ENCODE measurements at places on chromosomes 5 and 9. TPM values are rescaled to one million over a fixed set of nuclear protein-coding genes. Genes with fewer than 3 reads are reported as not detected.
A peak's percentile ranks its signal among the peaks of the same experiment; 100 is the strongest.

DNA sequence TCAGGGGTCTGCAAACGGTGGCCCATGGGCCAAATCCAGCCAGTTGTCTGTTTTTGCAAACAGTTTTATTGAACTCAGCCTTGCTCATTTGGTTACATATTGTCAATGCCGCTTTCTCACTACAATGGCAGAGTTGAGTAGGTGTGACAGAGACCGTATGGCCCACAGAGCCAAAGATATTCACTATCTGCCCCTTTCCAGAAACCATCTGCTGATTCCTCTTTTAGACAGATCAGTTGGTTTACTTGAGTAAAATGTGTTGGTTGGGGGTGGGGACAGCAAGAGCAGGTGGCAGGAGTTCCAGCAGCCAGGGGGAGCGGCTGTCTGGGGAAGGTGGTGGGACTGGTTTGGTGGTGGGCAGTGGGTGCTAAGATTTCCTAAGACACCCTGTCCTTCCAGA, 54.8 kb downstream of the COL27A1 start:
- DNase-seq = no peak

GRCh38 chr9:90301277-90301653, 341.4 kb downstream of the DIRAS2 start:
- no peak for DNase-seq

The PCDH12 gene
- 22.2 TPM for total RNA-seq

DNA sequence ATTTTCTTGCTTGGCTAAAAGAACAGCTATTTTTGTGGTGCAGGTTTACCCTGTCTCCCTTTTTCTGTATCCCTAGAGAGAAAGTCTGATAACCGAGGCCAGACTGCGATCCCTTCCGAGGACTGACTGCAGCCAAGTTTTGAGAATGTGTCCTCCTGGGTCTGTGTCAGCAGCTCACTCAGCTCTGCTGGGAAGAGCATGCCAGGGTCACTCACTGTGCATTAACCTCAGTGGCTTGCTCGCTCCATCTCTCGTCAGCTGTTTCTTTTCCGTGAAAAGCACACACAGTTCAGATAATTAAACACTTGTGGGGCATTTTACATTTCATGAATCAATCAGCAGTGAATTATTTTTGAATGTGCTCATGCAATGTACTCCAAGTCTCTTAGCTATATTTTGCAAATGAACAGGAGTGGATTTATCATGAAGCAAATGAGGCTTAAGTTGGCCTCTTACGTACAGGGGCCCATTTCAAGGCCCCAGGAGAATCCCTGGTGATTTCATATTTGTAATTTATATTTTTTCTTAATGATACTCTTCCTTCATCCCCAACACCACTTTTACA, 252.1 kb downstream of the SMARCA2 start:
- no peak for DNase-seq

DNA sequence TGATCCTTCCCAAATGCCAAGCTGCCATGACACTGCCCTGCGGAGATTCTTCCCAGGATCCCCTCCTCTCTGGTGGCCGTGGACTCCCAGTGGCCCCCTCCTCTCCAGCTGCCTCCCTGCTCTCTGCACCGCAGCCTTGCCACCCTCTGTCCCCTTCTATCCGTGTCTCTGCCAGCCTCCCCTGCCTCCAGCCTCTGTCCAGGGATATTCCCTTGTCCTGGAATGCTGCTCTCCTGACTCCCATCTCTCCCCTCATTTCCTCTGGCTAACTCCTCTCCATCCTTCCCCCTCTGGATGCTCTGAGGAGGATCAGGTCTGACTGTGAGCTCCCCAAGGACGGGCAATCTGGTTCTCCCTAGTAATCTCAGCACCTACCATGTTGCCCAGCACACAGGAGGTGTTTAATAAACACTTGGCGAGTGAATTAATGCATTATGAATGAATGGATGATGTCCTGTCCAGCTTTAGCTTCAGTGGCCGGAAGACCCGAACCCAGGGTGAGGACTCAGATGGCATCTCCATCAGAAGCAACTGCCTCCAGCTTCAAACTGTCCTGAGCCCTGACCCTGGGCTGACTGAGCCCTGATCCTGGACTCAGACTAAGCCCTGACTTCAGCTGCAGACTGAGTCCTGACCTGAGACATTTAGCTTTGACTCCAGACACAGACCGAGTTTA, 7.5 kb upstream of the CRB2 start:
- DNase-seq = no peak

GRCh38 chr9:110967196-110967595, 71.1 kb downstream of the LPAR1 start:
- DNase-seq = no peak

DNA sequence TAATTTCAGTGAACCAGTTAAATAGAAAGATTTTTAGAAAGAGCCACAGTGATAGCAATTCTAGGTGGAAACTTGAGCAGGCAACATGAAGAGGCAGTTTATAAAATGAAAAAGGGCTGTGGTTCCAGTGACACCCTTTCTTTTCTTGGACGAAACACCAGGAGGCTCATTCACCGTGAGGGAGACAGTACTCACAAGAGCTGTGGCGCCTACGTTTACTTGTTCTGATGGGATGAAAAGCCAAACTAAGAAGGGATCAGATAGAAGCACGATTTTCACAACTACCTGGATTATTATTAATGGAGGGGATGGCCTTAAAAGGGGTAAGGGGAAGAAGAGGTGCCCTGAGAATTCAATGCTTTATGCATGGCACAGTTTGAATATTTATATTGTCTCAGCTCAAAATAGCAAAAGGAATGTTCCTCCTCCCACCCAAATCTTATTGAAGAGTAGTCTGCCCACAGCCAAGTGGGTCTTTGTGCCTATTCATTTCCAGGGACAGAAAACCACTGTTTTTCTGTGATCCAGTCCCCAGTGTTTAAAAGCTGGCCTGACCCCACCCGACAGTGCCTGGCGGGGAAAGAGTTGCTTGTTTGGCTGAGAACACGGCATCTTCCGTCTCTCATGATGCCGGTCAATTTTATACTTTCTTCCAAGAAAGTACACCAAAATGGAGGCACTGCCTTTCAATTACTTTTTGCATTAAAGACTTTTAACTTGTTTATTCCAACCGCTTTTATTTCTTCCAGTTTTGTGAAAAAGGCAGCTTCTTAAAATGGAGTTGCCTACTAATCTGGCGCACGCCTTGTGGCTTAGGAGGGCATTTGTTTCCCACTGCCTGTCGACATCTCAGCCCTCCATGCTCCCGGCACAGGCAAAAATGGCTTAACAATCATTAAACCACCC, 51.9 kb downstream of the HABP4 start:
- no peak for DNase-seq

DNA sequence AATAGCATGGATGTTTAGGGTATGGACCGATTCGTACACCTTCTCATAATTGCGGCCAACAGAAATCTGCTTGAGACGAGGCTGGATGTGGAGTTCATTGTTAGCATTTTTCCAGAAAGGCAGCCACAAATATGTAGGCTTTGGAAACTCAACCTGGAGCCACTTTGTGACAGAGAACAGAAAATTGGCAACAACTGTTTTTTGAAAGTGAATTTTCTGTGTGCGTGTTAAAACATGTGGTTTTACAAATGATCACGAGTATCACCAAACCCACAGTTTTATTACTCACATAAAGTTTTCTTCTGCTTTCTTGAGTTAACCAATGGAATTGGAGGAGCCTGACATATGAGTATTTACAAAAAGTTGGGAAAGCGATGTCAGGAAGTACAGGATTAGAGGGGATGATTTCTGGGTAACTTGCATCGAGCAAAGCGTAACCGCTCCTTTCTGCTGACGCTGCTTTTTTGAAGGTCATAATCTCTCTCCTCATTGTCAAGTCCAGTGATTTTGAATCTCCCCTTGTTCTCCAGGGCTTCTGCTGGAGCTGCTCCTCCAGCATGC, 138.5 kb upstream of the TAF11L2 start:
- DNase-seq = no peak

GRCh38 chr9:110192531-110193261, 15.3 kb downstream of the C9orf152 start:
- DNase-seq = peak; percentile 22

GRCh38 chr9:111916234-111916645, 19.6 kb downstream of the UGCG start:
- no peak for DNase-seq

GRCh38 chr5:96070622-96071225, 109.1 kb upstream of the ELL2 start:
- no peak for DNase-seq

The MCTP1 gene
- total RNA-seq = 55.8 TPM

DNA sequence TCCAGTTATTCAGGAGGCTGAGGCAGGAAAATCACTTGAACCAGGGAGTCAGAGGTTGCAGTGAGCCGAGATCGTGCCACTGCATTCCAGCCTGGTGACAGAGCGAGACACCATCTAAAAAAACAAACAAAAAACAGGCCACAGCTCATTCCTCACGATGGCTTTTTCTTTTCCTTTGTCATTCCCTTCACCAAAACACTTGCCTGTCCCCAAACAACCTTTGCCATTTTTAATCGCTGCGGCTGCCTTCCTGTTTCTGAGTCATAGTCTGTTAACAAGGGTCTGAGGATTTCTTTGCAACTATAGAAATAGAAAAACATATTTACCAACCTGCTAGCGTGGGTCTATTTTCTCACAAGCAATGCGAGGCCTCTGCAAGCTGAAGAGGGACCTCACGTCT, 123.0 kb upstream of the FSTL4 start:
- peak; percentile 69 for DNase-seq

DNA sequence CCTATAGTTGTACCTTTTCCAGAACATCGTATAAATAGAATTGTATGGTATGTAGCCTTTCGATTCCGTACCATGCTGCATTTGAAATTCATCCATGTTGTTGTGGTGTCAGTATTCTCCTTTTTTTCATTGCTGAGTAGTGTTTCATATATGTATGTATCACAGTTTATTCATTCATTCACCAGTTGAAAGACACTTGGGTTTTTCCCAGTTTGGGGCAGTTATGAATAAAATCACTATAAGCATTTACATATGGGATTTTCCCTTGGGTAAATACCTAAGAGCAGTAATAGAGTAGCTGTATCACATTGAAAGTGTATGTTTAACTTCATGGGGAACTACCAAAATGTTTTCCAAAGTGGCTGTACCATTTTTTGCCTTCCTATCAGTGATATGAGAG, 16.1 kb upstream of the FKTN start:
- no peak for DNase-seq

DNA sequence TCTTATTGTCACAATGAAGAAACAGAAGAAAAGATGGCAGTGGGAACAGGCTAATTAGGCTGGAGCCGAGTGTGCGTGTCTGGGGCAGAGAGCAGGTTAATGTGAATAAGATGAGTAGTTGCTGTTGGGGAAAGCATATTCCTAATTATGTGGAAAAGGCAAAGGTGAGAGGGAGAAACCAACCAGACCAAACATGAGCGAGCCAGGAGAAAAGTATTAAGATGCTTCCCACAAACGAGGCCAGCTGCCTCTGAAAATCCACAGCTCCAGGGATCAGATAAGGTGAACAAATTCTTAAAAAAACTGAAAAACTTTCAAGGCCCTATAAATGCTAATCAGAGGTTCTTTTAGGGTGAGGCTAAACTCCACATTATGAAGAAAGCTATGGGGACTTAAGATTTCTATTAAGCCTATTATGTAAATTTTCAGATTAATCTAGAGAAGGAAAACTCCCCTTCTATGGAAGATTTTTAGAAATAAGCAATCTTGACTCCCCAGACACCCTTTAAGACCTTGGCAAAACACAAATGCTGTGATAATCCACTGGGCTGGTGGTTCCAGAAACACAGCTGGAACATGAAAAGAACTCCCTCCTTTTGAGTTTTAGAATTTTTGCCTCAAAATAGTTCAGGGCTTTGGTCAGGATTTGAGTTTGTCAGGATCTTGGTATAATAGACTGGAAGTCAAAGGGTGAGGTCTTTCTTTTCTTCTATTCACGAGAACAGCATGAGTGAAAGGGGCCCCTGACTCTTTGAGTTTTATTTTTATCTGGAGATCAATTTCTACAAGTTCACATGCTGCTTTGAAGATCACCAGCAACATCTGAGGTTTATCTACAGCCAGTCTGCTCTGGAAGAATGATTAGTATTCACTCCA, 238.1 kb downstream of the SPOCK1 start:
- DNase-seq = no peak

The TIMD4 gene
- total RNA-seq = not detected

DNA sequence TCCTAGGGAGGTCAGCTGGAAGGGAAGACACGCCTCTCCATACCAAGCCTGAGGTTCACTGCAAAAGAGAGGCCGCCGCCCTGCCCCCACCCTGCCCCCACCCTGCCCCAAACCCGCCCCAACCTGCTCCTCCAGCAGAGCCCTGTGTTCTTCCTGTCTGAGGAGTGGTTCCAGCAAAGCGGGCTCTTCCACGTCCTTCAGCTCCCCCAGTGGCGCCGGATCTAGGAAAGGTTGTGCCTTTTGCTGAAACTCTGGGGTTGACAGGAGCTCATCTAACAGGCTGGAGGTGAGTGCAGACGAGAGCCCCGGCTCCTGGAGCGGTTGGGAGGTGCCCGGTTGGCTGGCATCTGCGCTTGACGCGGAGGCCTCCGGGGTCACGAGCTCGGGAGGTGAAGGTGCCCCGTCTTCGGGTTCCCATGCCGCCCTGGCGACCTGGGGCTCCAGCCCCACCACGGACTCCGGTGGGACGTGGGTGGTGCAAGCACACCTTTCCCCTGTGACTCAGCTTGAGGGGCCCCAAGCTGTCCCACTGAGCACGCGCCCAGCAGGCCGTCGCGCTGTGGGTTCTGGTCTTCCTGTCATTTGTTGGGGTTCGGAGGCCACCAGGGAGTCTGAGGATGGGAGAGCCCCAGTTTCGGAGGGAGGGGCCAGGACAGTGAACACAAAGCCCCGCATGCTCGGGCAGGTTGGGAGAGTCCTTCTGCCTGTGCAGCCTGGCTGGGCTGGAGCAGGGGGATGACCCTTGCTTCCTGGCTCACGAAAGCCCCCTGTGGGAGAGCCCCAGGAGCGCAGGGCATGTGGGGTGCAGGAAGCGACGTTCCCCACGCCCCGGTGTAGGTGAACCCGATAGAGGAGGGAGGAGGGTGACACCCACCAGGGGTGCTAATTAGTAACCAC, 1467.1 kb downstream of the FOXD4L5 start:
- peak; percentile 16 for DNase-seq

- no peak for DNase-seq
Measured at GRCh38 chr5:168152660-168153059, 138.8 kb upstream of the WWC1 start.

DNA sequence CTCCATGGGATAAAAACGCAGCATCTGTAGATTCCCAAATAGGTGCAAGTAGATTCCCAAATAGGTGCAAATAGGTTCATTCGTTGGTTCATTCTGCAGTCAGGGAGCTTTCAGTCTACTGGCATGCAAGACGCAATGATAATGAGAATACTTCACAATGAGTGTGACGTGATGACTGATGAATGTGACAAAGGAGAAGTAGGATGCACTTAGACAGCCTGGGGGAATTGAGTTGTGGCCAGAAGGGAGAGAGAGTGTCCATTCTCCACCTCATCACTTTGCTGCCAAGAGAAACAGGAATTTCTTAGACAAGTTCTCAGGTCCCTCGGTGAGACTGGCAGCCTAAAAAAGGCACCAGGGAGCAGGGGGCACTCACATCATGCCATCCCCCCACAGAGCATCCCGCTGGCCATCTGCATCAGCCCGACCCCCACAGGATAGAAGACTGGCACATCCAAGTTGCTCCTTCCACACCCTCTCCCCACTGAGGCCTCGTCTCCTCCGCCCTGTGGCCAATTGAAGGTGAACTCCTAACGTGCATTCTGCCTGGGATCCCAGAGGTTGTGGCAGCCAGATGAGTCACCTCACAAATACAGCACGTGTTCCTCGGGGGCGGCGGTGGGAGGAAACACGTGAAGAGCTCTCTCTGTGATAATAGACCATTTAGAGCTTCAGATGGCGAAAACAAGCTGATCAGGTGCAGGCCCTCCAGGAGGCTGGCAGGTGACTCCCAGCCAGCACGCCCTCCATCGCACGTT, 19.9 kb upstream of the KCNIP1 start:
- peak; percentile 56 for DNase-seq

Measured in lung microvascular endothelial cell (primary cell).